CD8-positive, alpha-beta memory T cell (primary cell): ENCODE measurements at places on chromosomes 1 and 21. TPM values are rescaled to one million over a fixed set of nuclear protein-coding genes. Genes with fewer than 3 reads are reported as not detected.

MCOLN2 gene
- 110 TPM for total RNA-seq

GTF2B gene
- 39.9 TPM for total RNA-seq

F3 gene
- total RNA-seq = 0.16 TPM

DNA sequence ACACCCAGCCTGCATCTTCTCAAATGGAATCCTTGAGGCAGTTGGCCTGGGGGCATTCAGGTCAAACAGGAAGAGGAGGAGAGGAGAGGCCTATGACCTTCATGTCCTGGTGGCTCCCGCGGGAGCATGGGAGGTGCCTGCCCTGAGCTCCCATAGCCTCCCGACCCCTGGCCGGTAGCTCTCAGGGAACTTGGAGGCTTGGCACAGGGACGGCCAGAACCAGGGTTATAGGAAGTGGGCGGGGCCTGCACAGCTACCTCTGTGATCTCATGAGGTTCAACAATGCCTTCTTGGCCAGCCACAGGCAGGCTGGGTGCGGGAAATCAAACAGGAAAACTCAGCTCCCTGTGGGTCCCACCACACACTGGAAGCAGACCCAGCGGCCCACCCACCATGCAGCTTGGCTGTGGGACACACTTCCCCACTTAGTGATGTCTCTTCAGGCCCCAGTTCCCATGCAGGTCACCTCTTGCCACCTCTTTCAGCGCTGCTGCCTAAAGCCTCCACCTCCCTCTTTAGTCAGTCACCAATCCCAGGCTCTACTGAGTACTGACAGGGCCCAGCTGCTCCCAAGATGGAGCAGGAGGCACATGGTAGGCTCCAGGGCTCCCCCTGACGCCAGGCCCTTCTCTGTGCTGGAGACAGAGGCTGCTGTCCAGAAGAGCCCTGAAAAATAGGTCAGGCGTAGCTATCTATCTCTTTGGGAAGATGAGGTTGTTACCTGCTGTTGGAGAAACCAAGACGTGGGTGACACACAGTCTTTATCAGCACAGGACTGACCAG, at the start of gene SLFNL1:
Gene SLFNL1 (minus strand): TSS at position 200 of the 783 bp plus-strand sequence. CDS start 1,065 bp downstream, outside the sequence.
- H3K27ac ChIP-seq = no peak within 1 kb of the TSS
- no peak for DNase-seq
- H3K4me1 ChIP-seq = no peaks in the 10 kb centered on the region
- no peaks in the 10 kb centered on the region for H3K27me3 ChIP-seq

- no peak overlapping the region for H3K27ac ChIP-seq
- no peaks in the 10 kb centered on the region for H3K4me1 ChIP-seq
- no peak overlapping the region for H3K4me3 ChIP-seq
- no peak for DNase-seq
Observed at GRCh38 chr1:77016386-77016985, 149.2 kb downstream of the ST6GALNAC5 start.

- H3K4me3 ChIP-seq = no peak overlapping the region
- H3K36me3 ChIP-seq = peaks cover 8% of the 10 kb centered on the region
- H3K27ac ChIP-seq = no peak overlapping the region
Observed at GRCh38 chr1:173415490-173415889, 61.6 kb upstream of the PRDX6 start.
